AG10803 (cell line): ENCODE measurements at places on chromosomes 3 and 15.

DNA sequence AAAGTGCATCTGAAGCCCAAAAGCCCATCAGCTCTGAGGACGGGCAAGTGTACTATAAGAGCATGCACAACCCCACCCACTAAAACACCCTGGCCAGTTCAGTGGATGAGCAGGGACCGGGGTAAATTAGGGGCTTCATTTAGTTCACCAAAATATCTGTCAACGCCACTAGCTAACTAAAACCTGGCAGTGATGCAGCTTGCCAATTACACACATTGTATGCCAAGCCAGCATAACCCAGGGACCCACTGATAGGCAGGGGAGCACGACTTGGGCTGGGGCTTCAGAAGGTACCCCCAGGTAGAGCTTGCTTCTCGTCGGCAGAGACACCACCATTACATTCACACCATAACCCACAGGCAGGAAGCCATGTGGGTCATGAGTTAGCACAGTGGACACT is 47.0 kb downstream of the PTPN23 start:
- no peak for DNase-seq

DNA sequence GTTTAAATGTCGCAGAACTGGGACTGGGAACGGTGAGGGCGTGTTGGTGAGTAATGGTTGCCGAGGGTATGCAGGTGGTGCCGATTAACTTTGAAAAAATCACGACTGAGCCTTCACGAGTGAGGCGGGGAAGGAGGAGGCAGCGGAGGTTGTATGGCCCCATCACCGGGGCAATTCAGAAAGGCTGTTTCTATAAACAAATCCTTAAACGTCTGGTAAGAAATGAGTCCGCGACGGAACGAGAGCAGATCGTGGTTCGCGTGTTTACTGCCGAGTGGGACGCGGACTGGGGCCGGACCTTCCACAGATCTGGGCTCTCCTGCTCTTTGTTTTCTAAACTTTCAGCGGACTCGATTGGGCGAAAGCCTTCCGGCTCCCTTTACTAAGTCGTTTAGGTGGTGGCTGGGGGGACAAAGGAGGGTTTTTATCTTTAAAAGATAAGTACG is 2.7 kb downstream of the IGF1R start:
- peak; percentile 41 for DNase-seq

- DNase-seq, result peak; percentile 74
Observed at GRCh38 chr3:188779281-188779980, 392.3 kb upstream of the TPRG1 start.

DNA sequence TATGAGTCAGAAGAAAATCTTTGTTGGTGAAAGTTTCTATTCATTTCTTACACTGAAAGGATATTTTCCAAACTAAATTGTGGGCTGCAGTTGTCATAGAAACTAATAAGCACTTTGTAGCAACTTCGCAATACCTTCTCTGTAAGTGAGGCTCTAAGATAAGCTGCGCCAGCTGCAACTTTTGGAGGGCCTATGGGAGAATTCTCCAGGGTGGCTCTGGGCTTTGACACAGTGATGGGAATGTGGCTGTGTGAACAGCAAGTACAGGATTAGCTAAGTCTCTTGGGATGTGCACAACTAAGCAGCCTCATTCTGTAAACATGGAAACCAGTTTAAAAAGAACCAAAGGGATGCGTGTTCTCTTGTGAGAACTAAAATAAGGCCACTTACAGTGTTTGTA is 124.6 kb upstream of the SGO1 start:
- no peak for DNase-seq

DNA sequence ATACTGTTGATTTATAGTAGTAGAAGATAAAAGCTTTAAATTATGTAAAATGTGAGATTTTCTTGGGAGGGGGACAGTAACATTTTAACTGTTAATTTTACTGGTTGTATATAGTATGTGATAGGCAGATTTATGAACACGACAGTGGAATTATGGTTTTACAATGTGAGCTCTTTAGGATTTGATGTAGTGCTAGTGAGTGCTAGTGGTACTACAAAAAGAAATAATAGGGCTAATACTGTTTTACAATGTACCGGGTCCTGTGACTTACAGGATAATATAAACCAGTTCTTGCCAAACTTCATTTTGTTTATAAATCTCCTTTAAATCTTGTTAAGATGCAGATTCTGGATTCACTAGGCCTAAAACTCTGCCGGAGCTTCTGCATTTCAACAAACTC is 165.7 kb downstream of the TCF12 start:
- DNase-seq, result no peak

GRCh38 chr3:52175416-52176179 is 21.4 kb upstream of the POC1A start:
- DNase-seq, result no peak

DNA sequence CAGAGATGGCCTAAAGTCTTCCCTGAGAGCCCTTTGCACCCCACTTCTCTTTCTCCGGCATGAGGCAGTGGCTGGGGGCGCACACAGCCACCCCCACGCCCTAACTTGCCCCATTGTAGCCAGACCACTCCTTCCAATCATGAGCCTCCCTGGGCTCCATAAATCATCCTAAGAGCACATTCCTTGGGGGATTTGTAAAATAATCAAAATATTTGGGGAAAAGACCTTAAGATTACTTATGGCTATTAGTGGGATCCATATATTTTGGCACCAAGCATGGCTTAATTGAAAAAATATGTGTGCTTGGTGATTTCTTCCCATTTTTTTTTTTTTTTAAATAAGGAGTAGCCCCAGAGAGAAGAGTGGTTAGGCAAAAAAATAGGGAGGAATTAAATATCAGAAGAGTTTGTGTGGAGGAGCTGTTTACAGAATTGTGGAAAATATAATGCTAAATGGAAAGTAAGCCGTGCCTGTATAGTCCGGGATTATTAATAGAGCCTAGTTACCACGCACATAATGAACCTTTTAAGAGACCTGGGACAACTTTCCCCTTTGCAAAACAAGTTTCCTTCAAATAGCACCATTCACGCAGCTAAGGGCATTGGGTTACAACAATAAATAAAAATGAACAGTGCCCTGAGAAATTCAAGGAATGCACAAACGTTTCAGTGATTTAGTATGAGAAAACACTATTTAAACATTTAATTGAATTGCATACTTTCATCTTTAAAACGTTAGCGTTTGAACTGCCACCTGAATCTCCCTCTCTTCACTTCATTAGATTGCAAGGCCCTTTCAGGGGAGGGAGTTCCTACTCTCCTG is 46.1 kb downstream of the SMAD6 start:
- peak; percentile 91 for DNase-seq

DNA sequence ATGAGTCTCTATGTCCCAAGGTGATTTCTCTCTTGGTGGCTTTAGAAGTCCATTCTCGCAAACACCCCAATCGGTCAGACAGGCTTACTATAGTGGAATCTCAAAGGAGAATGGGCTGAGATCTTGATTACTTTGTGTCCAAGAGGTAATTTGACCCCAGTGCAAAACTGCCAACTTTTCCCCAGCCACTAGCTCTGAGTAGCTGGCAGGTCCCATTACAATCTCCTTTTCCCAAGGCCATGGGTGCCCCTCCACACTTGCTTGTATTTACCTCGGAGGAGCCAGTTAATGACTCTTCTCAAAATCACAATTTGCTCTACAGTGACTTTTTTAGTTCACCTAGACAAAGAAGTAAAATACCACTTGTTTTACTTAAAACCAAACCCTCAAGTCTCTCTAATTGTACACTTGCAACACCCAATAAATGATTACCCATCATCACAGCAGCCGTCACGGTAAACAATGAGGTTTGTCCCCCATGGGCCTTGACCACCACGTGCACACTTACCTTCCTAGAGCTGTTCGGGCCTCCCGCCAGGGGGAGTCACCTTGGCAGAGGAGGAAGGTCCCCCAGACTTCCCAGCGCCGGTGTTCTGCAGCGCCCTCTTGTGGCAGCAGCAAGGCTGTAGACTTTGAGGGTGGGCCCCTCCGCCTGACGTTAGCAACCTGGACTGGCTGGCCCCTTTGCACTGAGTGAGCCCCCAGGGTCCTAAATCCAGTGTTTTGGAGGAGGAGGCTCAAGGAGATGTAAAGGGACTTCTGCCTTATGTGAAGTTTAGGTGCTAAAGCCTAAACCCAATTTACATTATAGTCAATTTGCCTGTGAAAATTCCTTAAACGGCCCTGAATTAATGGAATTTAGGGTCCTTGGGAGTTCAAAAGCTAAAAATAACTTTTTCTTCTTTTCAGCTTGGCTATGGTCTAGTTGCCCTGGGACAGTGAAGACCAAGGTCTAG is 18.7 kb upstream of the HDAC11 start:
- no peak for DNase-seq

GRCh38 chr3:13379201-13379830 is 40.8 kb downstream of the NUP210 start:
- peak; percentile 71 for DNase-seq

DNA sequence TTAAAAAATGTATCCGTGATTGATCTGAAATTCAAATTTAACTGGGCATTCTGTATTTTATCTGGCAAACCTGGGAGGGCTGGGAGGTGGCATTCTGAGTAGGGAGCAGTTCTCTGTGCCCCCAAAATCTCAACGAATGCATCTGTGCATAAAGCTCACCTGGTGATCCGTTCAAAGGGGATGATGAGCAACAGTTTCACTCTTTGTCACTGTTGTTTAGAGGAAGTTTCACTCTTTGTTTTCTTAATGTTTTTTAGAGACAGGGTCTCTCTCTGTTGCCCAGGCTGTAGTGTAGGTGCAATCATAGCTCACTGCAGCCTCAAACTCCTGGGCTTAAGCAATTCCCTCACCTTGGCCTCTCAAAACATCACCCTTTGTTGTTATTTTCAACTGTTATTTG is 186.7 kb downstream of the SSR3 start:
- no peak for DNase-seq

- DNase-seq, result no peak
Observed at GRCh38 chr15:51736751-51737521, 519 bp downstream of the LYSMD2 start.

DNA sequence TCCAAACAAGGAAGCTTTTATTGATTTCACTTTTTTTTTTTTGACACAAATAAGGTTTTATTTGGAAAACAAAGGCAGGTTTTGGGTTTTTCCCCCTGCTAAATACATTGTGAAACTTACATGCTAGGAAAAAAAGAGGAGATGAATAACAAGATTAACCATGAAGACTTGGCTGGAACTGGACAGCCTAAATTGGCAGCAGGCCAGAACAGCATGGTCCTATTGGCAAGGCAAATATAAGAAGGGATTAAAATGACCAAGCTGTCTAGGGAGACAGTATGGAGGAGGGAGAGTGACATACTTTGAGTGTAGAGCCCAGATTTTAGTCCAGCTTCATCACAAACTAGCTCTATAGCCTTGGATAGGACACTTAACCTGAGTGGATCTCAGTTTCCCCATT is 63.9 kb upstream of the BBX start:
- no peak for DNase-seq

- no peak for DNase-seq
Observed at GRCh38 chr3:171649911-171650592, 160.2 kb downstream of the PLD1 start.

DNA sequence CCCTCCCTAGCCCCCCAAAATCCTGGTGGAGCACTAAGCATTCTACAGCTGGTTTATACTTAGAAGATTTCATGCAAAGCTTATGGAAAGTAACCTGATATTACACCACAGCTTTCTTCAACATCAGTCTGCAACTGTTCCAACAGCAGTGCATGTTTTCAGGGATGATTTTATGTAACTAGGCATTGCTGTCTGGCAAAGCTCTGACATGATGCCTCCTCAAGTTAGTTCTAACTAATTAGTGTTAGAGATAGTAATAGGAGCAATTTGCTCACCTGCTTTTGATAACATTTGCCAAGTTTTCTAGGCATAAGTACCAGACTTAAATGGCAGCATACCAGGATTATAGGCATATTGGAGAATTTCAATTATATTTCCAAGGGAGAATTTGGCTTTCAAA is 330.3 kb upstream of the SGO1 start:
- peak; percentile 3 for DNase-seq

GRCh38 chr3:48963591-48963990 is 26.4 kb upstream of the P4HTM start:
- no peak for DNase-seq

DNA sequence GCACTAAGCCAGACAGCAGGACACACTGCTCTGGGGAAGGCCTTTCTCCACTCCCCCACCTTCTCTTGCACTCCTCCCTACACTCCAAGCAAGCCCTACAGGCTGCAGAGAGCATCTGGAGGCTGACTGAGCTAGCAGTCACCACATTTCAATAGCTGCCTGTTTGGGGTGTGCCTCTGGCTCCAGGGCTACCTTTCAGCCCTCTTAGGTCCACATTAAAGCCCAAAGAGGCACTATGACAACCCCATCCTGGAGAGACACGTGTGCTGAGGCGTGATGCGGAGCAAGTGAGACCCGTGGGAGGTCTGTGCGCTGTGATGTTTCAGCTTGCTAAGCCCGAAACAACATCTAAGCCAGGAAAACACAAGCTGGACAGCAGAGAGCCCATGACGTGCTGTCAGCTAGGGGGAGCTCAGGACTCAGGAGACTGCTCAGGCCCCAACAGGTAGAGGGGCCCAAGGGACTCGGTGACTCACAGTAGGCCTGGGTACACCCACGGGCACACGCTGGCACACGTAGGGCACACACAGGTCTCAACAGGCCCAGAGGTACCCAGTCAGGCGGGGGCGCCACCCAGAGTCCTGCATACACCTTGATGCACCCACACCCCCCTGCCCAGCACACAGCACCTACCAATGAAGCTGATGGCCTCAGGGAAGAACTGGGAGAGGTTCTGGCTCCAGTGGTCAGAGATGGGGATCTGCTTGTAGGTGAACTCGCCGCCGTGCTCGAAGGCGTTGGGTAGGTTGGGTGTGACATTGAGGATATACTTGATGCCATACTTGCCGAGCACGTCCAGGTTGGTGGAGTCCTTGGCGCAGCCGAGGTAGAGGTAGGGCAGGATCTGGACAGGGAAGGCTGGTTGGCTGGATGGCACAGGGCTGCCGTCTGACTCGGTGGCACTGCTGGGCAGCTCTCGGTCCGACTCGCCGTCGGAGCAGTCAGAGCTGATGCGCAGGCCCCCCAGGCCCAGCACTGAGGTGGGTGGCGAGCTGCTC is 2.8 kb downstream of the DUSP7 start:
- DNase-seq, result no peak

- no peak for DNase-seq
Observed at GRCh38 chr3:146390006-146390772, 79.2 kb downstream of the PLSCR2 start.

- DNase-seq, result peak; percentile 84
Observed at GRCh38 chr15:50686469-50687301, at the start of gene TRPM7. Gene TRPM7, minus strand, starts transcription at chr15:50686797. Its CDS starts 264 bp downstream, at chr15:50686533.

DNA sequence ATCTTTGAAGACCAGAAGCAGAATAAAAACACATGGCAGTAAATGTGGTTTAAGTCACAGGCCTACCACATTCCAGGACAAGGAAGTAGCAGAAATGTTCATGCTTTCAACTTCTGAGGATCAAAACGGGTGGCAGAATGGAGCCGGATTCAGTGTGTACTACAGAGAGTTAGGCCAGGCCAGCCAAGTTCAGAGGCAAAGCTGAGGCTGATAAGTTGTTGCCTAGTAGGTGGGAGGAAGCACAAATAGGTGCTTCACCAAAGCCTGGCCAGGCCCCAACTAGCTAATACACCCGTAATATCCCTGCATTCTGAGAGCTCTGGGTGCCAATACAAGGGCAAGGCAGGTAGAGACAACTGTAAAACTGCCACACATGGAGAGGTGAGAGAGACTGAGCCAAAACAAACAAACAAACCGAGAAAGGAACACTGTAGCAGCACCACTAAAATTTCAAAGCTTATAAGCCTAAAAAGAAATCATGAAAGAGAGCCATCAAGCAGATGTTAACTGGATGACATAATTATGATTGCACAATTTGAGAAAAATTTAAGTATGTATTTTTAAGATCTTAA is 156.4 kb upstream of the CBLB start:
- peak; percentile 44 for DNase-seq

GRCh38 chr3:32195995-32196540 is 42.4 kb upstream of the CMTM8 start:
- DNase-seq, result no peak

GRCh38 chr15:80426316-80426715 is 22.1 kb downstream of the ARNT2 start:
- DNase-seq, result no peak
